ENCODE measurements at places on chromosomes 5 and 9. TPM values are rescaled to one million over a fixed set of nuclear protein-coding genes. Genes with fewer than 3 reads are reported as not detected.

The FAM174A gene
- 32.0 TPM for total RNA-seq

The DBH gene
- total RNA-seq, result not detected

The KLHL3 gene
- total RNA-seq, result 5.3 TPM

The GARIN3 gene
- not detected for total RNA-seq

The FST gene
- 0.15 TPM for total RNA-seq

The AMACR gene
- total RNA-seq, result 33.6 TPM

The ZNF366 gene
- total RNA-seq, result 0.05 TPM

The PCDH12 gene
- 0.35 TPM for total RNA-seq

The GPR151 gene
- not detected for total RNA-seq

The TPRN gene
- 4.5 TPM for total RNA-seq

GRCh38 chr9:90960941-90961340 lies 159.3 kb downstream of the SYK start:
- DNase-seq, result peak; percentile 64

DNA sequence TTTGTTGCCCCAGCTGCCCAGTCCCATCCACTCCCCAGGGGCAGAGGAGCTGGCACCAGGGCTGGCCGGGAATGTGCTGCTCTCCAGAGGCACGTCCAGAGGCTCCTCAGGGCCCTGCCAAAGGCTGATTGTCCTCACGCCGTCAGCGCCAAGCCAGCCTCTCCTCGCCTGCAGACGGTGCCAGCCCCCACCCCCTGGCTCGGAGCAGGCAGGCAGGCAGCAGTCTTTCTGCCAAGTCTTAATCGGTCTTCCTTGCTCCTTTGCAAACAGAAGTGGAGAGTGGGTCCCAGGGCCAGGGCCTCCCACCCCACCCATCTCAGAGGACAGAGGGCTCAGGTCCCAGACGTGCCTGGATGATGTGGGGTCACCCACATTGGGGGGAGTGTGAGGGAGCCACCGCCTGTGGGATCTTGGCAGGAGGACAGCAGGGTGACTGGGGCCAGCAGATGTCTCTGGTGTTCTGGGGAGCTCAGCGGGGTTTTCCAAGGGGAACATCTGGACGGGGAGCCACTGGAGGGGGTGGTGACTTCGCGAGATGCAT lies 36.3 kb downstream of the FAM163B start:
- DNase-seq, result no peak

- DNase-seq, result peak; percentile 65
Observed at GRCh38 chr5:113330533-113331208, 104.1 kb downstream of the TSSK1B start.

- no peak for DNase-seq
Observed at GRCh38 chr5:32754284-32754683, 43.2 kb downstream of the NPR3 start.

- peak; percentile 83 for DNase-seq
Observed at GRCh38 chr9:124284237-124284831, 26.6 kb downstream of the NEK6 start.

DNA sequence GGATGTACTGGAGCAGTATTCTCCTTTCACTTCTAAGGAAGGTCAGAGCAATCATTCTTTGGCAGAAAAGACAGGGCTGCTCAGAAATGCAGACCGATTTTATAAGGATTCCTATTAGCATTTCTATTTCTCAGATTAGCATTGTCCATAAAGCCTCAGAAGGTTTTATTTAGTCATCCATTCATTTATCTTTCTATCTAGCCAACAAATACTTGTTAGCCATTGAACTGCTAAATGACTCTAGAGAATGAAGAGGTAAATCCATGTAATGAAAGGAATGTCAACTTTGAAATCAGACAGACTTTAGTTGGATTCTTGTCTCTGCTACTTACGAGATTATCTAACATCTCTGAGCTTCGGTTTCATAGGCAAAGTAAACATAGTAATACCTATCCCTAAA lies 165.2 kb downstream of the SLC25A46 start:
- DNase-seq, result peak; percentile 67

- no peak for DNase-seq
Observed at GRCh38 chr5:82422001-82422740, 144.0 kb upstream of the RPS23 start.

GRCh38 chr9:125745018-125745417 lies 2.2 kb upstream of the PBX3 start:
- DNase-seq, result no peak

DNA sequence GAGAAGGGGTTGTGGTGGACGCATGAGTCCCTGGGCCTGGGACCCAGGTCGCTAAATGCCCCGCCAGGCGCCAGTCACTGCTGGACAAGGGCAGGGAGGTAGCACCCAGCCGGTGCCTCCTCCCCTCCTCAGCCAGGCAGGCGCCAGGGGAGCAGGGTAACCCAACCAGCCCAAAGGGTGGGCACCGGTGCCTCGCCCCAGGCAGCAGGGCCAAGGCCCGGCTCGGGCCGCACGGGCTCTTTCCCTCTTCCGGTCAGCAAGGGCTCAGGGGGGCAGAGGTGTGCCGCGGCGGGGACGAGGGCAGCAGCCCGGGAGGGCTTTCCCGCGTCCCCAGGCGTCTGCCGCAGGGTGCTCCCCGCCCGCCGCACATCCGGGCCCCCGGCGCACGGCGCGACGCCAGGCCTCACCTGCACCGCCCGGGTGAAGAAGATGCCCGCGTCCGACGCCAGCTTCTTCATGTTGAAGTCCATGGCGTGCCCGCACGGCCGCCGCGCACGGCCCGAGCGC lies 393 bp downstream of the SH3GLB2 start:
- DNase-seq, result no peak

GRCh38 chr9:105406369-105406768 lies 41.5 kb upstream of the FSD1L start:
- DNase-seq, result no peak

GRCh38 chr5:146716636-146717035 lies 161.9 kb downstream of the PPP2R2B start:
- no peak for DNase-seq

DNA sequence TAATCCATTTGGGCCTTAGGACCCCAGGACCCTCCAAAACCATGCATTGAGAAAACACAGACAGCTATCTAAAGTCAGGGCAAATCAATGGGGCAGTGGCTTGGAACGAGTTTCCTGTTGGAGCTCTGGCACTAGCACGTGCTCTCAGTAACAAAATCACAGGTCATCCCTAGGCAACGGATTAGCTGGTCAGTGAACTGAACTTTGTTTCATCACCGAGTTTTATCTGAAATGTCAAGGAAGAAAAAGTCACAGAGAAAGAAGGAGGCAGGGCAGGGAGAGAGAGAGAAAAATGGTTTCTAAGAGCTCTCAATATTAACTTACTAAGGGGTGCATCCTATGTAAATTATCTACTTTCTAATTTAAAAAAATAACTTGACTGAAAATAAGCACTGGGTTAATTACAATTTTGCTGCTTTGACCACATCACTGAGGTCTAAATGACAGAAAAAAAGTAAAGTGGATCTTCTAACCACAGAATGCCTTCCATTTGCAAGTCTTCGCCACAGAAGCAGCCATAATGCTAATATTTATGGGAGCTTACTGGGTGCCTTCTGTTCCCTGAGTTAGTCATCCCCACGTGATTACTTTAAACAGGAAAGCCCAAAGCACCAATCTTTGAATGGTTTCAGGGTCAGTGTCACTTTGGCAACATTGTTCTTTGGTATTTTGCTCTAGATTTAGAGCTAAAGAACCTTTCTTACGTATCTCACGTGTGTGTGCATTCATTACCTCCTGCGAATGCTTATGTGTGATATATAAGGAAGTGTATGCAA lies 503.9 kb downstream of the RASEF start:
- peak; percentile 48 for DNase-seq

GRCh38 chr5:10278658-10279279 lies 28.7 kb downstream of the CCT5 start:
- DNase-seq, result no peak

- peak; percentile 56 for DNase-seq
Observed at GRCh38 chr9:114583371-114584155, 4.0 kb upstream of the ATP6V1G1 start.

DNA sequence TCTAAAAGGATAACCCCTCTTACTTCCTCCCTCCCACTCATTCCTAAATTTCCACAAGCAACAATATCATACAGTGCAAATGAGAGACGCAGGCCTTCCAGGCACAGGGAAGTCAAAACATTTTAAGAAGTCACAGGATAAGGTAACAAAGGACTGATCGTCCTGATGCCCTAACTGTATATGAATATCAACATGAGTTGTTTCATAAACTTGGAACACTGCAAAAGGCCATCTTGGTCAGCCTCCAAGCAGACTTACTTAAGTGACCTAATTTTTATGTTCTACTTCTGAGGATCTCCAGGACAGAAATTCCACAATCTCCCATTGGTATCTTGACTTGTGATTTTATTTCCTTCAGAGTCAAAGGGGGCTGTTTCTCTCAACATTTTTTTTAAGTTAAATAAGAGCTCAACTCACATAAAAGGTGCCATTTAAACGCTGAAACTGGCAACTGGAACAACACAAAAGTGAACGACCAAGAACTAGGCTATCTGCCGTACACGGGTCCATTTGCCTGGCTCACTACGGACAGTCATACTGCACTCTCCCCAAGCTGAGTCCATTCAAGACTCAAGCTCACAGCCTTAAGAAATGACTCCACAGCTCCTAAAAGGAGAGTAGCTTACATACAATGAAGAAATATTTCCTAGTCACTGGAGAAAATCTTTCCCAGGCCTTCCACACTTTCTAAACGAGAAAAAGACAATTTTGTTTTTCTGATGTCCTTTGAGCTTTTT lies 71.3 kb downstream of the LHFPL2 start:
- DNase-seq, result no peak

- no peak for DNase-seq
Observed at GRCh38 chr5:58122157-58122556, 337.7 kb downstream of the PLK2 start.

GRCh38 chr9:16687678-16688369 lies 182.6 kb downstream of the BNC2 start:
- no peak for DNase-seq

- DNase-seq, result peak; percentile 28
Observed at GRCh38 chr5:180470966-180471582, 23.1 kb upstream of the CNOT6 start.

DNA sequence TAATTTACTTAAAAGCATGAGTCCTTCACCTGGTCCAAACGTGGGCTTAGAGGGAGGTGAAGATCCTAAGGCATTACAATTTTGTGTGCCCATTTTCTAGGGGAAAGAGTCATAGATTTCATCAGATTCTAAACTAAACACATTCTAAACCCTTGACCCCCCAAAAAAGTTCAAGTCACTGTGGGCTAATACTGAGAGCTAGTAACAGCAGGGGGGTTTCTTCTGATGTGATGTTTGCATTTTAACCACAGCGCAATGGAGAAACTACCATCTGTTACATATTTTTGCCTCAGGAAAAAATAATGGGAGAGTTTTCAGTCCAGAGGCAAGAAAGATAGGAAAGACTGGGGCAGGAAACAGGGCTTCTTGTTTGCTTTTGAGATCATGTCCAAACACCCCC lies 110.8 kb upstream of the SLC1A3 start:
- no peak for DNase-seq

DNA sequence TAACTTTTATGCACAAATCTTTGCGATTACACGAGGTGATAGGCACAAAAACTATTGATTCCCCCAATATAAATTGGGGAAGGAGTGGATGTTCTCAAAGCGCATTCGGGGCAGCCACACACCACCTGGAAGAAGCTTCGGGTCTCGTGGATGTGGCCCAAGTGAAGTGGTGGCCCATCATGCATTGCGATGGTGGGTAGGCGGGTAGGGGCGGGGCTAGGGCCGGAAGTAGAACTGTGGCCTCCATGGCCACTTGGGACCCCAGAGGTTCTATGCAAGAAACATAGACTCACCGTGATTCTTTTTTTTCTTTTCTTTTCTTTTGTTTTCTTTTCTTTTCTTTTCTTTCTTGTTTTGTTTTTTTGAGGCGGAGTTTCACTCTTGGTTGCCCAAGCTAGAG lies 86.4 kb upstream of the SLC44A1 start:
- DNase-seq, result no peak

All from renal cortical epithelial cell (primary cell).